ENCODE measurements at places on chromosomes 4 and X.

DNA sequence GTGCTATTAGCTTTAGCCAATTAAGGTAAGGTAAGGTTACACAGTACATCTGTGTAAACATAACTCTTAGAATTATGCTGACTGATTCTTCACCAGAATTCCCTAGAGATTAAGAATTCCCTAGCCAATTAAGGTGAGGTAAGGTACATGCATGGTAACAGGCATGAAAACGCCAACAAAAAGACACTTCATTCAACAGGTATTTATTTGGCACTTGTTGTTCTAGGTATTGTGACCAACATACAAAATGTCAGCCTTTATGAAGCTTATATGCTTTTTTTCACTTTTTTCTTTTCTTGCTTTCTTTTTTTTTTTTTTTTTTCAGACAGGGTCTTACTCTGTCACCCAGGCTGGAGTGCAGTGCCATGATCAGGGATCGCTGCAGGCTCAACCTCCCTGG lies 47.2 kb downstream of the EDNRA start:
- no peak overlapping the region for H3K27ac ChIP-seq
- peaks cover 9% of the 10 kb centered on the region for H3K27me3 ChIP-seq
- no peaks in the 10 kb centered on the region for H3K4me1 ChIP-seq
- no peaks in the 10 kb centered on the region for H3K36me3 ChIP-seq
- H3K4me3 ChIP-seq, result no peak overlapping the region

- DNase-seq, result no peak
- no peaks in the 10 kb centered on the region for H3K36me3 ChIP-seq
- no peaks in the 10 kb centered on the region for H3K4me1 ChIP-seq
- H3K4me3 ChIP-seq, result no peak overlapping the region
Observed at GRCh38 chr4:8008391-8008790, 68.7 kb upstream of the AFAP1 start.

DNA sequence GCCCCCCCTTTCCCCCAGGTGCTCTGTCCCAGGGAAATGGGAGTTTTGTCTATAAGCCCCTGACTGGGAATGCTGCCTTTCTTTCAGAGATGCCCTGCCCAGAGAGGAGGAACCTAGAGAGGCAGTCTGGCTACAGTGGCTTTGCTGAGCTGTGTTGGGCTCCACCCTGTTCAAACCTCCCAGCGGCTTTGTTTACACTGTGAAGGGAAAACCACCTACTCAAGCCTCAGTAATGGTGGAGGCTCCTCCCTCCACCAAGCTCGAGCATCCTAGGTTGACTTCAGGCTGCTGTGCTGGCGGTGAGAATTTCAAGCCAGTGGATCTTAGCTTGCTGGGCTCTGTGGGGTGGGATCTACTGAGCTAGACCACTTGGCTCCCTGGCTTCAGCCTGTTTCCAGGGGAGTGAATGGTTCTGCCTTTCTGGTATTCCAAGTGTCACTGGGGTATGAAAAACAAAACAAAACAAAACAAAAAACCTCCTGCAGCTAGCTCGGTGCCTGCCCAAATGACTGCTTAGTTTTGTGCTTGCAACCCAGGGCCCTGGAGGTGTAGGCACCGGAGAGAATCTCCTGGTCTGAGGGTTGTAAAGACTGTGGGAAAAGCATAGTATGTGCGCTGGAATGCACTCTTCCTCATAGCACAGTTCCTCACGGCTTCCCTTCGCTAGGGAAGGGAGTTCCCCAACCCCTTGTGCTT lies 41.7 kb downstream of the ITM2A start:
- H3K36me3 ChIP-seq, result no peaks in the 10 kb centered on the region
- H3K27me3 ChIP-seq, result no peaks in the 10 kb centered on the region
- no peak overlapping the region for H3K27ac ChIP-seq
- peaks cover 2% of the 10 kb centered on the region for H3K4me1 ChIP-seq
- H3K4me3 ChIP-seq, result peak overlapping the region; percentile 32

GRCh38 chr4:34139346-34139745 lies 2105.0 kb downstream of the ARAP2 start:
- no peak overlapping the region for H3K27ac ChIP-seq
- H3K27me3 ChIP-seq, result no peaks in the 10 kb centered on the region
- DNase-seq, result no peak
- H3K36me3 ChIP-seq, result no peaks in the 10 kb centered on the region
- H3K4me1 ChIP-seq, result no peaks in the 10 kb centered on the region

DNA sequence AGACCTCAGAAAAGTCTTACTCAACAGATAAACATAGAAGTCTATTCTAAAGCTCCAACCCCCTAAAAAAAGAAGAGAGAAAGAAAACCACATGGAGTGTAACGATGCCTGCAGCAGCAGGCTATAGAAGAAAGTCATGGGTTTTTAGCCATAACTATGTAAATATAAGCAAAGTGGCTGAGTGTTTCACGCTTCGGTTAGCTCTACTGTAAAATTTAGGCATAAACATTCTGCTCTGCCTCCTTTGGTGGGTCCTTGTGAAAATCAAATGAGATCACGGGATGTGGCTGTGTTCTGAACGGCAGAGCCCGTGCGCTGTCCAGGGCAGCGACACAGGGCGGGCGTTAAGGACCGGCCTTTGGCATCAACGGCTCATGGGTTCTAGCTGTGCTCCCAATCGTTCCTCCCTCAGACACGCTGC lies 78.4 kb downstream of the IRF2 start:
- H3K27ac ChIP-seq, result no peak overlapping the region
- no peaks in the 10 kb centered on the region for H3K27me3 ChIP-seq

DNA sequence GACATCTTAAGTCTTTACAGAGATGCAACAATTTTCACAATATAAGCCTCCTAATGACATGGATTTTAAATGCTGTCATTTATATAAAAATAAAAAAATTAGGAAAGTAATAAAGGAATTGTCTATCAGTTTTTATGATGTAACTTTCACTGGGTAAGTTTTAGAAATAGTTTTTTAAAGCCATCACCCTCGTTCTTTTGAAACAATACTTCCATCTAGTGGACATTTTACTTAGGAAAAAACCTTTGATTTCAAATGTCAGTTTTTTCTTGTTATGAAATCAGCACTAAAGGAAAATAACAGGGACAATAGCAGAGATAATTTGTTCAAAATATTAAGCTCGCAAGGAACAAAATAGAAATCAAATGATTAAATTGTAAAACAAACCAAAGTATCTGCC lies 24.3 kb upstream of the NDNF start:
- no peak for DNase-seq
- no peak overlapping the region for H3K27ac ChIP-seq
- no peaks in the 10 kb centered on the region for H3K27me3 ChIP-seq
- no peak overlapping the region for H3K4me3 ChIP-seq

DNA sequence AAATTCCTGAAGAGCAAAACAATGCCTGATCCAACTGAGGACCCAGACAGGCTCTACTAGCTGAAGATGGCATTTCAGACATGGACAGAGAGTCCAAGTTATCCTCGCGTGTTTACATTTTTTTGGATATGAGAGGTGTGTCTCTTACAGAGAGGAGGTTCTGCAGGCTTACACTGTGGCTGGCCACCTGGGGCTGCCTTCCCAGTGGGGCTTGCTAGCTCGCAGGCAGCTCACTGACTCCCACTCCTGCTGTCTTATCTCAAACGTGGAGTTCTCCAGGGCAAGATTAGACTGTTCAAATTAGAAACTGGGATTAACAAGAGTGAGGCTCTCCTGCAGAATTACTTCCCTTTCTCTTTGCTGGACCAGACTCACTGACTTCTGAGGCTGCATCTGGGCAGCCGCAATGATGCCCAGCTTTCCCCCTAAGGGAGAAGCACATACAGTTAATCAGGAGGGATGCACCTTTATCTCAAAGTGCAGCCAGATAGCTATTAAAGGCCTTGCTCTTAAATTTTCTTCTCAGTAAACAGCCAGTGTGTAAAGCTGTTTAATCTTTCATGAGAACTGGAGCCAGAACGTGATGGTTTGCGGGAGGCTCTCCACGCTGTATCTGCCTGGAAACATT lies 123.0 kb downstream of the ENPP6 start:
- peaks cover 6% of the 10 kb centered on the region for H3K27me3 ChIP-seq
- H3K27ac ChIP-seq, result no peak overlapping the region
- DNase-seq, result no peak
- no peaks in the 10 kb centered on the region for H3K36me3 ChIP-seq

GRCh38 chr4:172947594-172947993 lies 221.0 kb upstream of the GALNT7 start:
- no peak for DNase-seq
- no peaks in the 10 kb centered on the region for H3K36me3 ChIP-seq
- no peaks in the 10 kb centered on the region for H3K4me1 ChIP-seq
- H3K4me3 ChIP-seq, result no peak overlapping the region
- H3K27me3 ChIP-seq, result no peaks in the 10 kb centered on the region
- no peak overlapping the region for H3K27ac ChIP-seq

GRCh38 chrX:23008431-23009099 lies 8.8 kb downstream of the DDX53 start:
- DNase-seq, result no peak
- H3K27me3 ChIP-seq, result no peaks in the 10 kb centered on the region
- no peaks in the 10 kb centered on the region for H3K36me3 ChIP-seq
- no peak overlapping the region for H3K4me3 ChIP-seq
- no peak overlapping the region for H3K27ac ChIP-seq

- no peak overlapping the region for H3K4me3 ChIP-seq
- DNase-seq, result no peak
- no peaks in the 10 kb centered on the region for H3K36me3 ChIP-seq
- H3K27ac ChIP-seq, result no peak overlapping the region
Observed at GRCh38 chrX:69195192-69195591, 29.9 kb upstream of the PJA1 start.

GRCh38 chrX:35842674-35843073 lies 44.5 kb downstream of the MAGEB16 start:
- no peak overlapping the region for H3K4me3 ChIP-seq
- no peak overlapping the region for H3K27ac ChIP-seq
- no peaks in the 10 kb centered on the region for H3K36me3 ChIP-seq
- H3K27me3 ChIP-seq, result no peaks in the 10 kb centered on the region

- peaks cover 39% of the 10 kb centered on the region for H3K4me1 ChIP-seq
- no peak overlapping the region for H3K27ac ChIP-seq
Observed at GRCh38 chr4:163157157-163157556, 9.5 kb downstream of the NAF1 start.

DNA sequence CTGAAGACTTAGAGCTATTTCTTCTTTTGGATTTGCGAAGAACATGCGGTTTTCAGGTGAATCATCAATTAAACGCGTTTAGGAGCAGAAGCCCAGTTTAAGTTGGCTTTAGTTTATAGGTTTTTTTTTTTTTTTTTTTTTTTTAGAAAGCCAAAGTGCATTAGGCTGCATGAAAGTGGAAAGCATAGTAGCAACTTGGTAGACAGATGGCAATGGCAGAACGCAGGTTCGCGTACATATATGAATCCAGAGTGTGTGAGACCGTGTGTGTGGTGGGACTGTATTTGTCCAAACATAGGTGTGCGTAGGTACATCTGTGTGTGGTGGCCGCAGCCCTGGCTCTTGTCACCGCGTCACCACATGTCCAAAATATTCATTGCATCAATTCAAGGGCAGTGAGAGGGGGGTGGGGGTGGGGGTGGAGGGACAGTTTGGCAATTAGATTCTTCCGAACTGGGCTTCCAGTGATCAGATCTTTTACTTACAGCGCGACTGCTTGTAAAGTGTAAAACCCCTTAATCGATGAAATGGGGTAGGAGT lies 901 bp downstream of the JADE1 start:
- no peaks in the 10 kb centered on the region for H3K27me3 ChIP-seq
- H3K27ac ChIP-seq, result peak overlapping the region; percentile 99
- H3K4me1 ChIP-seq, result peaks cover 28% of the 10 kb centered on the region
- peaks cover 5% of the 10 kb centered on the region for H3K36me3 ChIP-seq
- peak; percentile 28 for DNase-seq

- no peak overlapping the region for H3K4me3 ChIP-seq
- H3K36me3 ChIP-seq, result no peaks in the 10 kb centered on the region
- no peak for DNase-seq
- H3K27me3 ChIP-seq, result peaks cover 8% of the 10 kb centered on the region
Observed at GRCh38 chr4:149986917-149987316, 91.3 kb upstream of the DCLK2 start.

DNA sequence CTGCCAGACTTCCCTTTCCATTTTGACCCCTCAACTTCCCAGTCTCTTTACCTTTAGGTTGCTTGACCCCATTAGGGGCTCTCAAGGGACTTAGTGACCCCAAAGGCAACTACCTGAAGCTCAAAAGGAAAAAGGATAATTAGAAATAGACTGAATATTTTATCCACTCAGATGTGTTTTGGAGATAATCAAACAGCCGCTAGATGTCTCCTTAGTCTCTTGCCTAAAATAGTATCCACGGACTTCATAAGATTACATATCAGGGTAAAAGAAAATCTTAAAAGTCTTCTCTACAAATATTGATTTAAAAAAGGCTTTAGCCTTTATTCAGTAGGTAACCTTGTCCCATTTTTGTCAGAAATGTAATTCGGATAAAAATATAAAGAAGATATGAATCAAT lies 21.0 kb upstream of the RHOXF2 start:
- no peaks in the 10 kb centered on the region for H3K36me3 ChIP-seq
- no peak overlapping the region for H3K27ac ChIP-seq
- peaks cover 2% of the 10 kb centered on the region for H3K4me1 ChIP-seq
- no peaks in the 10 kb centered on the region for H3K27me3 ChIP-seq
- no peak overlapping the region for H3K4me3 ChIP-seq
- DNase-seq, result no peak

GRCh38 chr4:186497043-186497442 lies 58.3 kb downstream of the MTNR1A start:
- H3K4me3 ChIP-seq, result no peak overlapping the region
- no peaks in the 10 kb centered on the region for H3K36me3 ChIP-seq

GRCh38 chr4:13627178-13627605 lies 333 bp downstream of the BOD1L1 start:
- peak; percentile 40 for DNase-seq
- H3K27me3 ChIP-seq, result peaks cover 3% of the 10 kb centered on the region
- peak overlapping the region; percentile 96 for H3K27ac ChIP-seq
- H3K4me1 ChIP-seq, result peaks cover 50% of the 10 kb centered on the region
- peak overlapping the region; percentile 97 for H3K4me3 ChIP-seq

GRCh38 chr4:178293601-178294000 lies 851.4 kb upstream of the AGA start:
- no peak overlapping the region for H3K27ac ChIP-seq
- DNase-seq, result no peak
- no peaks in the 10 kb centered on the region for H3K4me1 ChIP-seq
- no peak overlapping the region for H3K4me3 ChIP-seq
- no peaks in the 10 kb centered on the region for H3K36me3 ChIP-seq

DNA sequence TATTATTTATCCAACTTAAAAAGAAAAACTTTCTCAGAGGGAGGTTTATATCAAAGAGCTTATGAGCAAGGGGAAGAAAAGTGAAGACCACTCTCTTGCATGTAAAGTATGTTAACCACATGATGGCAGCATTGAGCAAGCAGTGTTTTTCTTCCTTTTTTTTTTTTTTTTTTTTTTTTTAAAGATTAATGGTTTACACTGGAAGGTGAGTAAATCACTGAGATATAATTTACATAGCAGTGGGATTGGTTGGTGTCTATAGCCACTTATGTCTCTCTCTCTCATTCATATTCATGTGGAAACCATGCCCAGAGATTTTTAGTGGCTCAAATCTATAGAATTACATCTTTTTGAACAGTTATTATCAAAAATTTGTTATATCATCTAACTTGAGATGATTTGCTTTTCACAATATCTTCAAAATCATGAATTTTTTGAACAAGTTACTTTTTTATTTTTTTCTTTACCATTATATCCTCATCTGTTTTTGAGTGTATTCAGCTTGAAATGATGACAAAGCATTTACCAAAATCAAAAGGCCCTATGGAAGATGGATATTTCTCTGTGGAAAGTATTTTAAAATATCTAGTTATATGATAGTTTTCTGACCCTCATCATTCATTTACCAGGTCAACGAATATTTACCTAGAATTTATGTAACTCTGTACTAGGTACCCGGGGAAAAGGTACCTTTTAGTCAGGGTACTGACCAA lies 31.6 kb downstream of the MTHFD2L start:
- H3K4me1 ChIP-seq, result no peaks in the 10 kb centered on the region
- H3K36me3 ChIP-seq, result no peaks in the 10 kb centered on the region
- no peak for DNase-seq

- H3K4me3 ChIP-seq, result no peak overlapping the region
- H3K36me3 ChIP-seq, result no peaks in the 10 kb centered on the region
- H3K4me1 ChIP-seq, result peaks cover 22% of the 10 kb centered on the region
- no peak for DNase-seq
Observed at GRCh38 chrX:1661048-1661921, 46.4 kb downstream of the ASMT start.

All from activated naive CD8-positive, alpha-beta T cell treated with anti-CD3 and anti-CD28 coated beads, Interleukin-2, amount 50 U/mL, for 24 hours (primary cell).